ENCODE measurements at places on chromosomes 7 and 10.

DNA sequence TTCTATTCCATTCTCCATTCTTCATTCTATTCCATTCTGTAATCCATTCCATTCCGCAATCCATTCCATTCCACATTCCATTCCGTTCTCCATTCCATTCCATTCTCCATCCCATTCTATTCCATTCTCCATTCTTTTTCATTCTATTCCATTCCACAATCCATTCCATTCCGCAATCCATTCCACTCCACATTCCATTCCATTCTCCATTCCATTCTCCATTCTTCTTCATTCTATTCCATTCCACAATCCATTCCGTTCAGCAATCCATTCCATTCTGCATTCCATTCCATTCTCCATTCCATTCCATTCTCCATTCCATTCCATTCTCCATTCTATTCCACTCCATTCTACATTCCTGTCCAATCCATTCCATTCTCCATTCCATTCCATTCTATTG is 85.2 kb downstream of the NSUN6 start:
- DNase-seq: no peak

GRCh38 chr10:130463876-130464364 is 327.7 kb downstream of the GLRX3 start:
- no peak for DNase-seq

DNA sequence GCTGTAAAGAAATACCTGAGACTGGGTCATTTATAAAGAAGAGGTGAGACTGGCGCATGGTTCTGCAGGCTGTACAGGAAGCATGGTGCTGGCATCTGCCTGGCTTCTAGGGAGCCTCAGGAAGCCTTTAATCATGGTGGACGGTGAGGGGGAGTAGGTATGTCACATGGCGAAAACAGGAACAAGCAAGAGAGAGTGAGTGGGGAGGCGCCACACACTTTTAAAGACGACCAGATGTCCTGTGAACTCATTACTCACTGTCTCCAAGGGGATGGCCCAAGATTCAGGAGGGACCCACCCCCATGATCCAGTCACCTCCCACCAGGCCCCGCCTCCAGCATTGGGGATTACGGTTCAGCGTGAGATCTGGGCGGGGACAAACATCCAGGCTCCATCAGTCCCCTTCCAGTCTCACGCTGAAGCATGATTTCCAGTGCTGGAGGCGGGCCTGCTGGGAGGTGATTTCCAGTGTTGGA is 3.2 kb downstream of the ZNF316 start:
- no peak for DNase-seq

DNA sequence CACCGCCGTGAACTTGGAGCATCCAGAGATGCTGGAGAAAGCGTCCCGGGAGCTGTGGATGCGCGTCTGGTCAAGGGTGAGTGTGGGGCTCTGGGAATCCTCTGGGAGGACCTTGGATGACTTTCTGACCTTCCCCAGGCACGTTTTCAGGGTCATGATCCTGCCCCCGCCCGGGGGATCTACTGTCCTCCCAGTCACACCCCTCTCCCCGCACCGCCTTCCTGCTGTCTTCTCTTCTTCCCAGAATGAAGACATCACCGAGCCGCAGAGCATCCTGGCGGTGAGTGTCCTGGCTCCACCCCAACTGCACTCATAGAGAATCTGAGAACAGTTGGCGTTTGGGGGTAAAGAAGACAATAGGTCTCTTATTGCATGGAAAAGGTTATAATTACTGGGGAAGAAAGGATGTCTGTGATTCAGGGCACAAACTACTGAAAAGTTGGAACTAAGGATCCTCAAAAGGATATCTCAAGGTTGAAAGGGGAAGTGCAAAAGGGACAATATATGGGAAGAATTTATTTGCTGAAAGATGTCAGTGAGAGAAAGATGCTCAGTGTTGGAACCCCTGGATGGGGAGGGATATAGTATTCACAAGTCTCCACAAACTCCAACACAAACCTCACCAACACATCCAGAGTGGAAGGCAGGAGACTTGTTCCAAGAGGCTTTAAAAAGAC is 1.9 kb downstream of the GSTK1 start:
- no peak for DNase-seq
